ENCODE measurements at places on chromosomes 11 and 22.

DNA sequence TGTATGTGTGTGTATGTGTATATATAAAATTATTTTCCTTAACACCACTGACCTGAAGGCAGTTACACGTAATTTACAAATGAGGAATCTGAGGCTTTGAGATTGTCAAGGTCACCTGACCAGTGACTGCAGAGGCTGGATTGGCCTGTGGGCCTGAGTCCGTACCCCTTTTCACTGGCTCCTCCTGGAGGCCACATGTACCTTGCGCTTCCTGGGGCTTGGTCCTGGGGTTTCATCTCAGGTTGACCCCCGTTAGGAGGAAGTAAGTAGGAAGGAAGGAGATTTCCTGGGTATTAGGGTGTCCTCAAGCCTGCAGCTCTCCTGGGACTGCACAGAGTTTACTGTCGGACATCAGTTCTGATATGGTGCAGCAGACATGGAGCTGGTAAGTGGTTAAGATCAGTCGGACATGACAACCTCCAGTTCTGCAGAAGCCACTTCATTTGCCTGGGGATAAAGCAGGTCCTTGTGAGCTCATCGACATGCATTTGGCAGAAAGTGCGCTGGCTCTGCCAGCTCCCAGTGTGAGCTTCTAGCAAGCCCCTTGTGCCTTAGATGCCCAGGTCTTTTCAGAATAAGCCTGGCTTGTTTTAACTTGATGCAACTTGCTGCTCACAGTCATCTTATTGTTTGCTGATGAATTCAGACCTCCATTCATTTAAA lies 36.6 kb downstream of the ST3GAL4 start:
- no peak for DNase-seq

GRCh38 chr22:49380828-49381114 lies 446.9 kb downstream of the BRD1 start:
- DNase-seq: no peak

DNA sequence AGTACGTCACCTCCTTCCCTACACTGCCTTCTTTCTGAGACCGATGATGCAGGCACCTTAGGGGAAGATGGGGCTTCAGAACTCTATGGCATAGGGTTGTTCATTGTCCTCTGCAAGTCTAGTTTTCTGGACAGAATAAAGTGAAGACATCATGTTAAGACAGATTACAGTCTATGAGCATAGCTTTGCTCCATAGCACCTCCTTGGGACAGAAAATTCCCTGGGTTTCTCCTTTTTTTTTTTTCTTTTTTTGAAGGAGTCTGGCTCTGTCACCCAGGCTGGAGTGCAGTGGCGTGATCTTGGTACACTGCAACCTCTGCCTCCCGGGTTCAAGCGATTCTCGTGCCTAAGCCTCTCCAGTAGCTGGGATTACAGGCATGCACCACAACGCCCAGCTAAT lies 119.8 kb upstream of the CADM1 start:
- DNase-seq: no peak

DNA sequence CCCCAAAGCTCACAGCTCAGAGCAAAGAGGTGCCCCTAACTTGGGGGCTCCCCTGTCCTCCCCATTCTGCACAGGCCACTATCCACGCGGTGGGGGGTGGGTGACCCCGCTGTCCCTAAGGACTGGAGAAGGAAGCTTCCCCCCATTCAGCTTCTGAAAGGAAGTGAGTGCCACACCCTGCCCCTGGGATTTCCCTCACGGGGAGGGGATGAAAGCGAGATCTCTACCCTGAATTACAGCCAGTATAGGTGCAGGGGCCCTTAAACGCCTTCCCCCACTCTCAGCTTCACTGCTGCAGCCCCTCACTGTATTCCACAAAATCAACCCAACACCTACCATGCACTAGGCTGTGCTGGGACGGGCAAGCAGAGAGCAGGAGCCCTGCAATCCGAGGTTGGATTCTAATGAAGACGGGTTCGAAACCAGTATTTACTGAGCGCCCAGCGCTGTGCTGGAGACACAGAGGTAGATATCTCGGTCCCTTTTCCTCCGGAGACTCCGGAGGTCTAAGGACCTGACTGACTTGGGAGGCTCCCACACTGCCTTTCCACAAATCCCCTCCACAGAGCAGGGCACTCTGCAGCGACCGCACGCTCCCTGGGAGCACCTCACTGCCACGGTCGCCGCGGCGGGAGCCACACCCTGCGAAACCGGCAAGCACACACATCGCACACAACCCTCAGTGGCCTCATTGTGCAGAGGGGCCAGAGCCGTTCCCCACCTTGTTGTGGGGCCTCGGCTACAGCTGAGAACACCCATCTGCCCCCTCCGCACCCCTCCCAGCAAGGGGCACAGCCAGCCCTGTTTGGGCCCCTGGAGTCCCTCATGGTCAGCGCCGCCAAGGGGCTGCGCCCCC lies 1.8 kb downstream of the AHNAK start:
- DNase-seq: no peak

- DNase-seq: no peak
Measured at GRCh38 chr22:46058591-46059519, 81.9 kb upstream of the WNT7B start.

DNA sequence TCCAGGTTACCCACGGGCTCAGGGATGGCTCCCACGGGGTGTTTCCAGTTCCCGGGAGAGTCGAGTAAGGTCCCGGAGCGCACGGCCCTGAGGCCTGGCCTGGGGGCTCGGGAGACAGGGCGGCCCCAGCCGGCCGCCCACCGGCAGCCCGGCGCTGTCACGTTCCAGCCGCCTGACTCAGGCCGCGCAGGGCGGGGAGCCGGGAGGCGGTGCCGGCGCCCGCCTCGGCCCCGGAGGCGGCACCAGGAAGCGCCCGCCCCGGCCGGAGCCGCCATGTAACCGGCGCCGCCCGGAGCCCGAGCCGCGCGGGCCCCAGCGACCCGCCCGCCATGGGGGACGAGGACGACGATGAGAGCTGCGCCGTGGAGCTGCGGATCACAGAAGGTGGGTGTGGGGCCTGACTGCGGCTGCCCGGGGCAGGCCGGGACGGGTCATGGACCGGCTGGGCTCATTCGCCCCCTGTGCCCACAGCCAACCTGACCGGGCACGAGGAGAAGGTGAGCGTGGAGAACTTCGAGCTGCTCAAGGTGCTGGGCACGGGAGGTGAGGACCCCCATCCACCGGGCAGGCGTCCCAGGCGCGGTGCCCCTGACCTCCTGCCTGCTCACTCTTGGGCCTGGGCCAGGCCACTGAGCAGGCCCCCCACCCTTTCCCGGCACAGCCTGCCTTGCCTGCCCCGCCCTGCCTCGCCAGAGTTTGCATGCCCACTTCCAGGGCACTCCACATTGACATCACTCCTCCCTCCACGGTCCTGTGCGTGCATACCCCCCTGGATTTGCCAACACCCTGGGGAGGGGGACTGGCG lies at the start of gene RPS6KA4:
Gene RPS6KA4, plus strand, starts transcription at position 256 of the 805 bp plus-strand sequence. Its CDS starts 74 bp downstream, at position 330.
- DNase-seq: peak; percentile 94

GRCh38 chr11:68658661-68659060 lies 25.7 kb upstream of the GAL start:
- DNase-seq: no peak

- no peak for DNase-seq
Measured at GRCh38 chr22:38700270-38700788, 414 bp downstream of the JOSD1 start.

GRCh38 chr22:49163960-49164690 lies 663.5 kb downstream of the BRD1 start:
- no peak for DNase-seq

Data from GM12891 (cell line).